ENCODE measurements at places on chromosomes 5 and 9.

- DNase-seq, result peak; percentile 62
Measured at GRCh38 chr9:113998525-113999255, 79.4 kb downstream of the AMBP start.

GRCh38 chr5:123278284-123278683 lies 144.9 kb downstream of the CEP120 start:
- peak; percentile 23 for DNase-seq

DNA sequence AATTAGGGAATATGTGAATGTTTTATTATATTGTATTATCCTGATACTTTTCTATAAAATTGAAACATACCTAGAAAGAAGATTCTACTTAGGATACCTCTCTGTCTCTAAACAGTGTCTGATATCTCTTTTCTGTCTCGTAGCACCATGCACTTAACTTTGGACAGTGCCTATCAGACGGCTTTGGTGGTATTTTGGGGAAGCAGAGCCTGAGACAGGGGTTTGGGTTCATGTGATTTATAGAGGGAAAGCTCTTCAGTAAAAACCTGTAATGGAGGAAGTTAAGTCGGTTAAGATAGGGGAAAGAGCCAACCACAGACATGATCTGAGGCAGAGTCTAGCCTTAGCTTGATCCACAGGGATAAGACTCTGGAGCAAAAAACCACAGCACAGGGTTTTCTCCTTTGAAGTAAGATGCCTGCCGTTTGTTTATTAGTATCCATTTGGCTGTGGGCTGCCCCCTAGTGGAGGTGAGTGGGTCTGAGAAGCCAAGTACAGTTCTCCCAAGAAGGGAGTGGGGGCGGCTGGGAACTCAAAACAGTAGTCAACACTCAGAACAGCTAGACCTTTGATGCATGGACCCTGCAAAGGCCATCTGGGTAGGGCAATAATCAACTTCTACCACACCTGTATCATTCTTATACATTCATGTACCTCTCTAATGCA lies 141.2 kb upstream of the ASTN2 start:
- peak; percentile 73 for DNase-seq

GRCh38 chr9:107249131-107249533 lies 33.9 kb upstream of the RAD23B start:
- DNase-seq, result no peak

DNA sequence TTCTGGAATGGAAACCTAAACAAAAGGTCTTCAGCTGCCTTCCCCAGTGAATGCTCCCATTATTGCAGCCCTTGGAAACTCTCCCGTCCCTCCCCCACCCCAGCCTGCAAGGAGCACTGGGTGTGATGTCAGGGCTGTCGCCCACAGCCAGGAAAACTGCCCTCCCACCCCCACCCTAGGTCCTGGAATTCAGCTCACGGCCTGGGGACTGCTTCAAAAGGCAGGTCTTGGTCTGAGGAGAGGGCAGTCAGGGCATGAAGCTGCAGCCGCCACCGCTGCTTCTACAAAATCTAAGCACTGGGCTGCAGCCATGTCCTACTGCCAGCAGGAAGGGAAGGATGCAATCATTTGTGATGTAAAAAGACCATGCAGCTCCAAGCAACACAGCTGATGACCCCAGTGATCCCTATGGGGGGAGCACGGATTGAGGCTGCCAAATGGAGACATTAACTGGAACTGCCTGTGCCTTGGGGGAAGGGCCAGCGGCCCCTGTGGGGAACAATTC lies 11.4 kb downstream of the GRHPR start:
- no peak for DNase-seq
